Body of pancreas (tissue), 4 donors: ENCODE measurements at places on chromosomes 3 and 15. TPM values are rescaled to one million over a fixed set of nuclear protein-coding genes. Genes with fewer than 3 reads are reported as not detected.

GOLGA6L10 gene
- 10.2 TPM for total RNA-seq

SLCO2A1 gene
- 7.0 TPM for total RNA-seq

TLNRD1 gene
- total RNA-seq: 44.8 TPM

COLQ gene
- 1.8 TPM for total RNA-seq

SLC7A14 gene
- total RNA-seq: not detected

EFCC1 gene
- total RNA-seq: 4.0 TPM

- no peaks in the 10 kb centered on the region for H3K4me1 ChIP-seq
- H3K36me3 ChIP-seq: no peaks in the 10 kb centered on the region
- no peak overlapping the region for H3K27ac ChIP-seq
- no peaks in the 10 kb centered on the region for H3K27me3 ChIP-seq
Observed at GRCh38 chr3:61360297-61360965, 109.2 kb upstream of the FHIT start.

DNA sequence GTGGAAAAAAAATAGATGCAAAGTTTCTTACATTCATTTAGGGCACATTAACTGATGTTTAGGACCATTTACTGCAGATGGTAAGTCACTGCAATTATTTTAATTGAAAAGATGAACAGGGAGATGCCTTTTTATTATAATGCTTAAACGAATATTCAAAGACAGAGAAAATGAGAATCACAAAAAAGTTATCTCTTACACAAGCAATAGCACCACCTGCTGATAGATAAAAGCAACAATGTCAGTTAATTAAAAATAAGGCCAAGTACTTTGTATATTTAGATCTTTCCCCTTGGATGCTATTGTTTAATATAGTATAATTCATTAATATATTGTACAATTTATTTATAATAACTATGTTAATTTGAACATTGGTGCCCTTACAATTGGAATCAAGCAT, 55.9 kb downstream of the IFT80 start:
- H3K4me1 ChIP-seq: no peaks in the 10 kb centered on the region
- no peaks in the 10 kb centered on the region for H3K27me3 ChIP-seq
- no peaks in the 10 kb centered on the region for H3K36me3 ChIP-seq
- no peak overlapping the region for H3K4me3 ChIP-seq

- H3K27me3 ChIP-seq: no peaks in the 10 kb centered on the region
- no peak overlapping the region for H3K27ac ChIP-seq
- no peak for DNase-seq
- no peaks in the 10 kb centered on the region for H3K4me1 ChIP-seq
- H3K4me3 ChIP-seq: no peak overlapping the region
- H3K36me3 ChIP-seq: peaks cover 14% of the 10 kb centered on the region
Observed at GRCh38 chr3:38119248-38119544, 17.7 kb downstream of the ACAA1 start.

DNA sequence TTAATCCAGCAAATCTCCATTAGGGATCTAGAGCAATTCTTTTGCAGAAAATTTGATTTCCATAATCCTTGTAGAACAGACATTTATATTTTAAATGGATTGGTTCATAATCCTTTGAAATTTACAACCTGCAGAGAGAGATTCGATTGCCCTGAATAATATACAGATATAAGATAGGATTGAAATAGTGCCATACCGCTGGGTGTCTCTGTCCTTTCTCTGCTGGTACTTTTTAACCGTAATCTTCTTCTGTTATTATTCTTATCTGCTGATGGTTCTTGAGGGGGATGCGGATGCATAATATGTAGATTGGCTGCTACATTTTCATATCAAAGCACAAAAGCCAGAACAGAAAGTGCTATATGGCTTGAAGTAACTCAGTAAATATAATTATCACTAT, 182.2 kb downstream of the CFAP20DC start:
- H3K36me3 ChIP-seq: no peaks in the 10 kb centered on the region
- DNase-seq: no peak
- H3K27ac ChIP-seq: no peak overlapping the region
- H3K4me3 ChIP-seq: no peak overlapping the region
- no peaks in the 10 kb centered on the region for H3K27me3 ChIP-seq

DNA sequence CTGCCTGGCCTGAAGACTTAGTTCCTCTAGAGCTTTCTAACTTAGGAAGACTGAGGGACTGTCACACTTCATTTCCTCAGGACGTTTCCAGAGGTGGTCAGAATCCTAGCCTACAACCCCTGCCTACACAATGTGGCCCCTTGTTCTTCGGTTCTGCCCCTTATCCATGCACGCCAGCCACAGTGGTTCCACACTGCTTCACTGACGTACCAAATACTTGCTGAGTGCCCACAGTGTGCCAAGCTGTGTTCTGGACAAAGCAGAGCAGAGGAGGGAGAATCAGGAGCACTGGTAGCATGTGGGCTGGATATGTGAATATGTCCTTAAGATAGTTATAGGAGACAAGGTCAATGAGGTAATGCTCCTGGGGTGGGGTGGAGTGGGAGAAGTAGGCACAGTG, 70.5 kb upstream of the SAMMSON start:
- H3K4me3 ChIP-seq: no peak overlapping the region
- H3K36me3 ChIP-seq: no peaks in the 10 kb centered on the region
- DNase-seq: no peak

DNA sequence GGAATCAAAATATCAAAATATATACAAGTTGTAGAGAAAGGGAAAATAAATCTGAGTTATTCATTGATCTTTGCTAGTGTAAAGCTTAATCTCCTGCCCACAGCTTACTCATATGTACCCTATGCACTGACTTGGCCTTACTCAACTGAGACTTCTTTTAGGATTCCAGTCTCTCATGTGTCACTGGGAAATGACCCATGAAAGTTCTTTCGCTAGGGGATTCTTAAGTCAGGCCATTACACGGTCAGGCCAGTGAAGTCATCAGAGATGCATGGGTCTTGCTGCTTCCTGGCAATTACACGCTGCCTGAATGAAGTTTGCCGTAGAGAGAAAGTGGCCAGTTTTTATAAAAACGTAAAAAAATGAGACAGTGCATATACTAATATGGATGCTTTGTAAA, 20.7 kb upstream of the LPP start:
- no peaks in the 10 kb centered on the region for H3K4me1 ChIP-seq
- H3K4me3 ChIP-seq: no peak overlapping the region
- H3K27me3 ChIP-seq: no peaks in the 10 kb centered on the region
- H3K36me3 ChIP-seq: no peaks in the 10 kb centered on the region
- no peak for DNase-seq

DNA sequence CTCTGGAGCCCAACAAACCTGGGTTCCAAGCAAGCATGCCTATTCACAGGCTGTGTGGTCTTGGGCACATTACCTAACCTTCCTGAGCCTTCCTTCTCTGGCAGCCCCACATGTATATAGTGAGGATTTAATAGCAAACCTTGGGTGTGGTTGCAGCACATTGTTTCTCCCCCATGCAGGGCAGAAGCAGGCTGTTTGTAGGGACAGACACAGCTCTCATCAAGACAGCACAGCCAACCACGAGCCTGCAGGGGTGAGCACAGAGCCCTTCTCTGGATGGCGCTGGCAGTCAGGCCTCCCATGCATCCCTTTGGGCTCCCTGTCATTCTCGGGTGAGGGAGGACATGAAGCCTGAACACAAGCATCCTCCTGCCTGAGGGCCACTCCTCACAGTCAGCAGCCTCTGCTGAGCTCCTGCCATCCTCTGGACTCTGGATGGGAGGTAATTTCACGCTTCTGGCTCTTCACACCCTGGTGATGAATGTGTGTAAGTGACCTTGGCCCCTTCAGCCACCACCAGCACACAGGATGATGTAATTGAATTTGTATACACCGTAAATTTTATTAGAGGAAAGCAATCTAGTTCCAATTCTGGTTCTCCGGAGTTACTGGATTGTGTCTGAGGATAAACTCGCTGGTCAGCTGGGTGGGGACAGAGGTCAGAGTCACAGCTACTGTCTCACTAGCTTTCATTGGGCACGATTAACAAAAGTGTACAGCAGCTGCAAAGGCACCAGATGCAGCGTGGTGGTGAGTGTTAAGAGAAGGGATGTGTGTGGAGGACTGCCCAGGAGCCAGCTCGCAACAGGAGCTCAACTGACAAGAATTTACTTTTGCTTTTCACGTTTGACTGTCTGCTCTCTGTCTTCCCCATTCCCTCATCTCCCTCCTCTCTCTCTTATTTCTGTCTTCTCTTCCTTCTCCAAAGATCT, 118.1 kb downstream of the CLSTN2 start:
- H3K36me3 ChIP-seq: no peaks in the 10 kb centered on the region
- H3K4me3 ChIP-seq: no peak overlapping the region
- H3K27ac ChIP-seq: no peak overlapping the region
- no peak for DNase-seq
- H3K27me3 ChIP-seq: no peaks in the 10 kb centered on the region

DNA sequence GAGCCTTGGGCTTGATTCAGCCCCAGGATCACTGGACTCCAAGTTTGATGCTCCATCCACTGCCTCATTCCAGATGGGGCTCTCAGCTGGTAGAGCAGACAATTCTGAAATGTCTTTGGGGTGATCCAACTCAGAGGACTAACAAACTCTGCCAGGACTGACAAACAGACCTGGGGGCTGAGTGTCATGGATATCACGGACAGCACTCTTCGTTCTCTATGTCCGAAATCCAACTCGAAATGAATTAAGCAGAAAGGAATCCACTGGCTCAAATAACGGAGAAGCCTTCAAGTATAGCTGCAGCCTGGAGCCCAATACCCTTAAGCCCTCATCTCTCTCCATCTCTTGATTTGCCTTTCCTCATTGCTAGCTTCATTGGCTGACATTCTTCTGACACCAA, 14.2 kb downstream of the SLC38A3 start:
- no peaks in the 10 kb centered on the region for H3K27me3 ChIP-seq
- H3K4me3 ChIP-seq: no peak overlapping the region
- no peak for DNase-seq
- H3K27ac ChIP-seq: no peak overlapping the region

DNA sequence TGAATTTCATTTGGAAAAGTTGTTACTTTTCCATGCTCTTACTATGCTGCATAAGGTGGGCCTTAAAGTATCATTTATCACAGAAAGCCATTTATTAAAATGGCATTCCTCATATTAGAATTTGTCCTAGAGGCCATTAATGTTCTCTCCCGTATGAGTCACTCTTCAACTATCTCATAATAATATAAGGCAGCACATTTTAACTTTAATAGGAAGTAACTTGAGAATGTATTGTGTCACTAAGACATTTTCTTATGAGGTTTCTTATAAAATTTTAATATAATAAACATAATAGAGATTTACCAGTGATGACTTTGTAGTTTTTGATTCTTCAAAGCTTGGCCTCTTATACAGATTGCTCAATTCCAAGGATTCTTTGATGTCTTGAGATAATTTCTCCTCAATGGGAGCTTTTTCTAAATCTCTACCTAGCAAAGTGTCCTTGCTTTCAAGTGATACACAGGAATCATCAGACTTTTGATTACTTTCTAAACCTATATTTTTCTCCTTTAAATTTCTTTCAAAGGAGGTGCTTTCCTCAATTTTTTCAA, 74.7 kb downstream of the ZBBX start:
- H3K27ac ChIP-seq: no peak overlapping the region
- DNase-seq: no peak
- no peaks in the 10 kb centered on the region for H3K36me3 ChIP-seq
- no peaks in the 10 kb centered on the region for H3K27me3 ChIP-seq
- no peaks in the 10 kb centered on the region for H3K4me1 ChIP-seq
- H3K4me3 ChIP-seq: no peak overlapping the region

DNA sequence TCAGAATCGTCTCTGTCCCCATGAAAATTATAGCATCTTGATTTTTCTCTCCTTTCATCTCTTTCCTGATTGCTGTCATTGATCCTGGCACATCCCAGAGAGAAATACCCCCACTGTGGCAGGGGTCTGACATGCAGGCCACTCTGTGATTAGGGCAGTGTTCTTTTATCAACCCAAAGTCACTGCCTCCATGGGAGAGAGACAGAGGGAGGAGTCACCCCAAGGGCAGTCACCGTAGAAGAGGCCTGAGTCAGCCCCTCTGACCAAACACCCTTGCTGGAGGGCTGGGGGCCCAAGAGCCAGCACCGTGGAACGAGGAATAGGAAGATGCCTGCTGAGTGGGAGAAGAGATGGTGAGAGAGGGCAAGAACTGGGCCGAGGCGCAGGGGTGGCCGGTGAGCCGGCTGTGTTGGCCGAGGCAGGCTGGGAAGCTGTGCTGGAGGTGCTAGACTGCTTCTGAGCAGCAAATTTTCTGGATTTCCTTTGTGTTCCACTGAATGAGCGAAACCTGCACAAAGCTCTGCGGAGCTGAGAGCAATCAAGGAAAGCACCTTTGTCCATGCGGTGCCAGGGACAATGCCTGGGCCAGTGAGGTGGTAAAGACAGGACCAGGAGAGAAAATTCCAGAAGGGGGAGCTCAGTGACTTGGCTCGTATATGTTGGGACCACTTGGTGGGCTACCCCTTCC, 103.8 kb downstream of the ADCY5 start:
- no peaks in the 10 kb centered on the region for H3K27me3 ChIP-seq
- H3K4me1 ChIP-seq: peaks cover 8% of the 10 kb centered on the region

GRCh38 chr15:82532383-82532990, 7.8 kb downstream of the RPS17 start:
- peaks cover 5% of the 10 kb centered on the region for H3K36me3 ChIP-seq
- DNase-seq: no peak
- no peak overlapping the region for H3K4me3 ChIP-seq
- peaks cover 12% of the 10 kb centered on the region for H3K4me1 ChIP-seq
- H3K27ac ChIP-seq: no peak overlapping the region
- H3K27me3 ChIP-seq: no peaks in the 10 kb centered on the region

- no peaks in the 10 kb centered on the region for H3K36me3 ChIP-seq
- H3K27ac ChIP-seq: no peak overlapping the region
- no peaks in the 10 kb centered on the region for H3K27me3 ChIP-seq
- no peak overlapping the region for H3K4me3 ChIP-seq
- DNase-seq: no peak
Observed at GRCh38 chr3:42250761-42251160, 15.2 kb downstream of the CCK start.

- no peak overlapping the region for H3K4me3 ChIP-seq
- H3K27me3 ChIP-seq: no peaks in the 10 kb centered on the region
- no peak for DNase-seq
- H3K4me1 ChIP-seq: peaks cover 12% of the 10 kb centered on the region
Observed at GRCh38 chr15:76138436-76138835, 78.7 kb downstream of the TMEM266 start.

GRCh38 chr3:121698901-121699300, 38.2 kb upstream of the HCLS1 start:
- no peaks in the 10 kb centered on the region for H3K36me3 ChIP-seq
- H3K4me3 ChIP-seq: no peak overlapping the region
- H3K4me1 ChIP-seq: peaks cover 9% of the 10 kb centered on the region

DNA sequence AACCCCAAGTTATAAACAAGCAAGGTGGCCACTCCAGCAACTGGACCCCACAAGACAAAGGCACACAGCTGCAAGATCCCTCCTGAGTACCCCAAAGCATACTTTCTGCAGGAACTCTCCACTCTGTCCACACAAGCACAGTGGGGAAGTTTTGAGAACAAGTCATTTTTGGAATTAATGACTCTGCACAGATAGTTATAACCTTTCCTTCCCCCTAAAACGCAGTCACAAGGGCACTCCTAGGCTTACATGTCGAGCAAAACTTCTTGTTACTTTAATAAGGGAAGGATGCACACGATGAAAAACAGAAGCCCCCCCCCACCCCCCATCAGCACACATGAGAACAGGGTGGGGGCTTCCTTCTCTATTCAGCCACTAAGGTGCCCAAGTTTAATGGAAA, 1.2 kb downstream of the STIMATE start:
- no peaks in the 10 kb centered on the region for H3K36me3 ChIP-seq
- peaks cover 63% of the 10 kb centered on the region for H3K4me1 ChIP-seq
- H3K27ac ChIP-seq: no peak overlapping the region
- H3K4me3 ChIP-seq: no peak overlapping the region

- H3K4me3 ChIP-seq: no peak overlapping the region
- no peak overlapping the region for H3K27ac ChIP-seq
- H3K27me3 ChIP-seq: no peaks in the 10 kb centered on the region
- no peak for DNase-seq
- no peaks in the 10 kb centered on the region for H3K36me3 ChIP-seq
Observed at GRCh38 chr3:182226995-182227394, 515.3 kb downstream of the SOX2 start.
